ENCODE measurements at places on chromosomes 1 and 21.

DNA sequence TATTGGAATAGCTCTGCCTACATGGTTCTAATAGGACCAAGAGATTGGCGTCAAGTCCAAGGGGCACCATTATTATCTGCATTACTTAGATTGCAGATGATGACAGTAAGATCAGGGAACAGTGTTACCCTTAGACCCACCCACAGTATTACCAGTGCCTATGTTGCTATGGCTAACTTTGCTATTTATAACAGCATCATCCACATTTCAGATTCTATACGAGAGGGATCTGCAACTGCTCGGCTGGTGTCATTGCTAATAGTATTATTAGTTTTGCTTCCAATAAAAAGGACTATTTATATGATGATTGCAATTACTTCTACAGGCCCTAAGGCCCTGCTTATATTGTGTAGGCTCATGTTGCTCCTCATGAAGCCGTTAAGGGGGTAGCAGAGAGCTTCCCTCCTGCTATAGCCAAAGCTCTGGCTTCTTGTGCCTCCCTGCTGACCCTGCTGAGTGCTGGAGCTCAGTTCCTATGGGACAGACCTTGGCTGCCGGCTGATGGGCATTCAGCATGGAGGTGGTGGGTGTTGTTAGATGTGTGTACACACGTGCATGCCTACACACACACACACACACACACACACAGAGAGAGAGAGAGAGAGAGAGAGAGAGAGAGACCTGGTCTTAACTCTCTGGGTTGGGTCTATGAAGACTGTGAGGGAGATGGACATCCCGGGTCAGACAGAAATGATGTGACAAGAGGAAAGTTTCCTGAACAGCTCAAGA, 1.3 kb downstream of the BCAN start:
- DNase-seq, result no peak

- no peak for DNase-seq
Observed at GRCh38 chr1:117824616-117825015, 104.8 kb downstream of the GDAP2 start.

DNA sequence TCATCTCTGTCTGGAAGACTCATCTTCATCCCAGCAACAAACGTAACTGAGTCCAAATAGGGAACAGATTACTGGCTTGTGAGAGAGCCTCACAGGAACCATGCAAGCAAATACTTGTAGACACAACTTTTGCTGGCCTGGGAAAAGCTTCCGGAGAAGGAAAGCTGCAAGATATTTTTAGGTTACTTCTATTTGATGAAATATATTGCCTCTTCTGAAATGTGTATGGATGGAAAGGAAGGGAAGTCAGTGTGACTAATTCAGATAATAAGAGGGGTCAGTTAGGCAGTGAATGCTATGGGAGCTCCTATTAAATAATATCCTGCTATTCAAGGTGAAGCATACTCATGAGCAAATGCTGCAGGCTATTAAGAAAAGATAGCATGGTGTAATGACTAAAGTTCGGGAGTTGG, 20.4 kb upstream of the FGGY start:
- DNase-seq, result no peak

DNA sequence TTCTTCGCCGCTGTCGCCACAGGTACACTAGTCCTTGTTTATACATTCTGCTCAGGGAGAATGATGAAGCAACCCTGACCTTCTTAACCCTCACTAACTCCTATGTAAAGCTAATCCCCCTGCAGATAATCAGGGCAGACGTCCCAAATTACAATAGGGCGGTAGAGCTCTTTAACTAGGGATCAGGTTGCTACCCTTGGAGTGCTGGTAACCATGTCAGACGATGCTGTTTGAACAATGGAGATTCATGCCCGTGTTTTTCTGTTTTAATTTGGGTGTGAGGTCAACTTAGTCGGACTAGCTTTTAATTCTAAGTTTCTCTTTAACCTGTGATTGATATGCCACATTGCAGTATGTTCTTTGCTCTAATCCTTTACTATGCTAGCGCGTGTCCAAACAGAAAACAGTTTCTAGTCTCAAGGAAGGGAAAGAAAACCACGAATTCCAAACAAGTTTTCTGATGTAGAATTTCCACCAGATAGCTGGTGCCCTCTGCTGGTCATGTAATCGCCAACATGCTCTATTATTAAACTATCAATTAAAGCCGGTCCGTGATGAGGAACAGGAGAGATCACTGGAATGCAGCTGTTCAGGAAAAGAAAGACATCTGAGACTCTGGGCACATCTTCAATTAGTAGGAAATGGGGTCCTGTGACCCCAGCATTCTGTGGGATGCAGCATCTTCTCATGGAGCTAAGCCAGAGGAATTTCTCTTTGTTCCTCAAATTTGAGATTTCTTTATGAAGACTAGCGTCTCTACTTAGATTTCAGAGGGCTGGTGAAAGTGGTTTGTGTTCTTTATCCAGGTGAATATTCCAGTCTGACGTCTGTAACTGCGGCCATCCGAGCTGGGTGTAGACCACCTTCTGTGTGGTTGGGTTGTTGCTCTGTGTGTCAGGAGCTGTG, 18.3 kb upstream of the VAMP3 start:
- peak; percentile 45 for DNase-seq

- no peak for DNase-seq
Observed at GRCh38 chr1:77459881-77460280, 178.1 kb downstream of the AK5 start.

DNA sequence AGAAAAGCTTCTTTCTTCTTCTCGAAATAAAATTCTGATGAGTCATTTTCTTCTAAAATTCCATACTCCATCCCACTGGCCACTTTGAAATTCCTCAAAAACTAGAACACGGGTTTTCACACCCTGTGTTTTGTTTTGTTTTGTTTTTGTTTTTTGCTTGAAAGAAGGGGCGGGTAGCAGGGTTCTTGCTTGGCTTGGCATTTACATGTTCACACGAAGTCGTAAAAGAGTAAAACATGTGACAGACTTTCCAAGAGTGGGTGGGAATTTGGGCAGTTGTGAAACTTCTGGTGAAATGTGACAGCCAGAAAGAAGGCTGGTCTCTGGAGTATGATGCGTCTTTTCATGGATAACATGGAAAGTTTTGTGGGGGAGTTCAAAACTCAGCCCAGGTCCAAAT, 47.1 kb upstream of the FMN2 start:
- no peak for DNase-seq

DNA sequence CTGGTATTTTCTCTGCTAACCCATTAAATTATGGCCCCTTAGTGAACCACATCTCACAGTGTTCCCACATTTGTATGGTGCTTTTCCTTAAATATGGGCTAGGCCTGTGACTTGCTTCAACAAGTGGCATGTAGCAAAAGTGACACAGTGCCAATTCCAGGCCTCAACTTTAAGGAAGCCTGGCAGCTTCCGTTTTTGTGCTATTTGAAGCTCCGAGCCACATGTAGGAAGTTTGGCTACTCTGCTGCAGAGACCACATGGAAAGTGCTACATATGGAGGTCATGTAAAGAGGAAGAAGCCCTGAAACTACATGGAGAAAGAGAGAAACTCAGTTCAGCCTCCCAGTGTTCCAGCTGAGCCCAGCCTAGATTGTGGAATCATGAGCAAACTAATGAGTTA, 28.5 kb upstream of the DR1 start:
- DNase-seq, result no peak

GRCh38 chr1:227635596-227635995, 72.2 kb downstream of the ZNF678 start:
- DNase-seq, result no peak

GRCh38 chr1:59645893-59646292, 168.9 kb upstream of the HOOK1 start:
- DNase-seq, result peak; percentile 75

DNA sequence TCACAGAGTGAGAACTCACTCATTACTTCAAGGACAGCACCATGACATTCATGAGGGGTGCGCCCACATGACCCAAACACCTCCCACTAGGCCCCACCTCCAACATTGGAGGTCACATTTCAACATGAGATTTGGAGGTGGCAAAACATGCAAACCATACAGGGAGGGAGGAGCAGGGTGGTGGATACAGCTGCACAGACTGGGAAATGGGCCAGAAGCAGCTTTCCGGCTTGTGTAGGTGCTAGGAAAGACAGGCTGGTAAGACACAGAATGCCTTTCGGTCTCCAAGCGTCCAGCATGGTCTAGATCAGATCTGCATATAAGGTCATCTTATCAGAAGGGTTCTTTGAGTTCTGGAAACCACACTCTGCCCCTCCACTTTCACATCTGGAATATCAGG, 35.1 kb upstream of the TINAGL1 start:
- DNase-seq, result no peak

GRCh38 chr1:53111073-53111556, 31.3 kb downstream of the SLC1A7 start:
- no peak for DNase-seq

DNA sequence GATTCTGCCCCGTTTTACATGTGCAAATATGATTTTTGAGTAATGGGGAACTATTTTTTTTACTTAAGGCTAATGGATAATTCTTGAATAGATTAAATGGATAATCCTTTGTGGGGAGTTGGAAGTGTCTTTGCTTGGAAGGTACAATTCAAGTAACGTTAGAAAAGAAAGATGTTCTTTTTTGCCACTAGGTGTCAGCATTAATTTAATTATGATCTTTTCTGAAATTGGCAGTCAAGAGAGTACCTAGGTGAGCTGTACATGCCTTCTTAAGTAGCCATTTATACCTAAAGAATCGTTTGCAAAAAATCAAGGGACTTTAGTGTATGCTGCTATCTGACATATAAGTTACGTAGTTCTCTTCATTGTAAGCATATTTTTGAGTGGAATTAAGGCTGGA, 2.2 kb downstream of the FBXO28 start:
- DNase-seq, result peak; percentile 31

DNA sequence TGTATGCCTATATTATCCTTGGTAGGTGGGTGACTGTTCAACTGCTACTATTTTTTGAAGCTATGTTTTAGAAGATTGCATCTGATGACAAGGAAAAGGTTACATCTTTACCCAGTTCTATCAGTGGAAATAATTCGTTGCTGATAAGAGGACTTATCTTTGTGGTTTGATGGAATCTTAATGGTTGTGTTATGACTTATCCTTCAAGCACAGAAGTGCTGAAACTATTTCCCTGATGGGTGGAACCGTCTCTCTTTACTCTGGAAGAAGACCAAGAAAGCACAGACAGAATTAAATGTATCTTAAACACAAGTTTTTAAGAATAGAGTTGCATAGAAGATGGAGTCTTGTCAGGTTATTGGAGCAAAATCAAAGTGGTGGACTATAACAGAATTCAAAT, 437.7 kb upstream of the KAZN start:
- DNase-seq, result no peak

- DNase-seq, result no peak
Observed at GRCh38 chr1:226110249-226111097, 48.0 kb downstream of the H3-3A start.

DNA sequence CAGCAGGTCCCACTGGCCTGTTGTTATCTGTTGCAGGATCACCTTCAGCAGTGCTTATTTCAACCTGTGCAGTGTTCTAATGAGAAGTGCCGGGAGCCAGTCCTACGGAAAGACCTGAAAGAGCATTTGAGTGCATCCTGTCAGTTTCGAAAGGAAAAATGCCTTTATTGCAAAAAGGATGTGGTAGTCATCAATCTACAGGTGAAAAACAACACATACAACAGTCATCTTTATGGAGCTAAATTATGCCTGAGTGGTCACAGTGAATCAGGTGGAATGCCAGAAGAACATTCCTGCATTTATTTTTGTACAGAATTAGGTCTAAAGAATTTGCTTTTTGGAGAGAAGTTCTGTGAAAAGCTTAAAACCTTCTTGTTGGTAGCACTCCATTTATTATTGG, 33.2 kb downstream of the TRAF5 start:
- no peak for DNase-seq

DNA sequence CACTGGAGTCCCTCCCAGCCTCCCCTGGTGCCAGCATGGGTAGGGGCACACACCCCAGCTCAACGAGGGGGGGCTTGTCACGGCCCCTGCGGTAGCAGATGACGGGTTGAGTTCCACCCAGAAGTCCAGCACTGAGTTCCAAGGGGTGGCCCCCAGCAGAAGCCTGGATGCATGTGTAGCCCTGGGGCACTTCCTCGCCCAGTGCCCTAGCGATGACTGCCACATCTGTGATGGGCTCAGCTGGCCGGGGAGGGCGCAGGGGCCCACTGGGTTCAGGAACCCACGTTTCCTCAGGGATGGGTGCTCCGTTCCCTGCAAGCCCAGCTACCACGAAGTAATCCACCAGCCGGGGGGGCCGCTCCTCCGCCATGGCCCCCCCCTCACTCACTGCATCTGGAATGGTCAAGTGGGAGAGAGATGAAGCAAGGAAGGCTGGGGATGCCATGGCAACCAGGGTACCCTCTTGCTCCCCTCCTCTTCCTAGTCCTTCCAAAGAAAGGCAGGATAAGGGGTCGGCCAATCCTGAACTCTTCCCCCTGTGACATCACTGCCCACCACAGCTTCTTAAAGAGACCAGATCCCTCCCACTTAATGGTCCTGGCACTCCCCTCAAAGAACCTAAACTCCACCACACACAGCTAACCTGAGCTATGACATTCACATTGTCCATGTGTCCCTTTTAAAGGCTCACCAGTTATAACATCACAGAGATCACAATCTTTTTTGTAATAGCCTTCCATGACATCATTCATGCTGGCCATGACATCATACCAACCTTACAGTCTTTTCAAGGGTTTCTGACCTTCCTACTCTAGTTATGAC, 2.3 kb downstream of the DENND4B start:
- DNase-seq, result no peak

GRCh38 chr1:68112835-68113243, 62.4 kb upstream of the DIRAS3 start:
- peak; percentile 40 for DNase-seq

DNA sequence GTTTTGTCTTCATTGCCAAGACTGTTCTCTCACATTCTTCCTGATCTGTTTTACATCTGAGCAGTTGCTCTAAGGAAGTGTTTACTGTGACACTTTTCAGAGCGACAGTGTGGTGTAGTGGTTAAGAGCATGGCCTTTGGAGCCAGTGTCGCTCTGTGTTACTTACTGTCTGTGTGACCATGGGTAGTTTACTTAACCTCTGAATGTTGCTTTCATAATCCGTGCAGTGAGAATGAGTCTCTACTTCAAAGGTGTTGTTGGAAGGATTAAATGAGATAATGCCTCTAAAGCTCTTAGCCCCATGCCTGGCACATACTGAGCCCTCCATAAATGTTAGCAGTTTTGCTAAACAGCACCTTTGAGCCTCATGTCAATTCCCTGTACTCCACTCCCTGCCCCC, 35.9 kb upstream of the ZFP69B start:
- no peak for DNase-seq

GRCh38 chr1:43241413-43241836, 28.4 kb upstream of the TMEM125 start:
- no peak for DNase-seq

DNA sequence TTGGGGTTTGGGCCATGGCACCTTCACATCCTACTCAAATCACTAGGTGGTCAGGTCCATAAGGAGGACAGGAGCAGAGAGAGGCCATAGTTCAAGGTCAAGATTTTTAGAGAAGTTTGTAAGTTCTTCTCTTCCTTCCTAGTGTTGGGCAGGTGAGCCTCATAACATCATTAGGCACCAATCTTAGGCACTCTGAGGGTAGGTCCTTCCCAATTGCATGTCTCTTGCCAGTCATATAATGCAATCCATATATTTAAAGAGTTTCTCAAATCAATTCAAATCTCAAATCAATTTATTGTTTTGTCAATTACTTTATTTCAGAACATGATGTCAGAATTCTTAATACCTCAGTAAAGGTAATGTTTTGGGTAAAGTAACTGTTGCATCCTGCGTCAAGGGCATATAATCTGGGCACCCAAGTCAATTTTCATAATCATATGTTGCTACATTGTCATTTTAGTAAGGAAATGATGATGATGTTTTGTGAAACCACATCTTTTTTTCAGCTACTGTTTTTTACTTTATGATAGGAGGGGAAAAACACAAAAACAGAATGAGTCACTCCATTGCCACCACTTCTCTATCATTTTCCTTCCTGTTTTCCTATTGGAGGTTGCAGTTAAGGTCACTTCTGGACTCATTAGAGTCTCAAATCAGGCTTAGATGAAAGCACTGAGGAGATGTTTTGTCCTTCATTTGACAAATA, 122.7 kb downstream of the UCHL5 start:
- DNase-seq, result no peak

All from fibroblast of skin of left quadriceps (primary cell).